CD4-positive, alpha-beta T cell treated with Interleukin-10 for 1 hour (primary cell): ENCODE measurements at places on chromosomes 5 and 9.

DNA sequence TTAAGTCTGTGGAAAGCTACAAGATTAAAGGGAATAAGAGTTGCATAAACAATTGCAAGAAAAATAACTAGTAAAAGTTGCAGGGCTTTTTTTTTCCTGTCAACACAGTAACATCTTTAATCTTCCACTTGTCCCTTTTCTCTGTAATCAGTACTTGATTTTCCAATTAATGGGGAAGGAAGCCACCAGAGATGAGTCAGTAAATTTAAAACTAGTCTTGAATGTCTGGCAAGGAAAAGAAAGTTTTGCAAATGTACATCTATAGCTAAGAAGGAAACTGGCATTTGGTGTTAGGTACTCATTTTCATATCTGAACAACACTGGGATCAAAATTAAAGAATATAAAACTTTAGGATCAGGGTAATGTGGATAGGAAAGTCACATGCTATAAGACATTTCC, 17.1 kb downstream of the DAP start:
- DNase-seq = no peak

GRCh38 chr5:134592141-134592746, 40.4 kb downstream of the SAR1B start:
- DNase-seq = no peak

- DNase-seq = no peak
Observed at GRCh38 chr5:31942546-31942945, 231.6 kb downstream of the GOLPH3 start.

- no peak for DNase-seq
Observed at GRCh38 chr5:7533941-7534340, 138.0 kb downstream of the ADCY2 start.

- no peak for DNase-seq
Observed at GRCh38 chr9:87063871-87064270, 116.6 kb upstream of the GAS1 start.

- DNase-seq = no peak
Observed at GRCh38 chr9:22683700-22684075, 237.1 kb downstream of the DMRTA1 start.

- no peak for DNase-seq
Observed at GRCh38 chr9:83247732-83248131, 184.8 kb upstream of the RASEF start.

DNA sequence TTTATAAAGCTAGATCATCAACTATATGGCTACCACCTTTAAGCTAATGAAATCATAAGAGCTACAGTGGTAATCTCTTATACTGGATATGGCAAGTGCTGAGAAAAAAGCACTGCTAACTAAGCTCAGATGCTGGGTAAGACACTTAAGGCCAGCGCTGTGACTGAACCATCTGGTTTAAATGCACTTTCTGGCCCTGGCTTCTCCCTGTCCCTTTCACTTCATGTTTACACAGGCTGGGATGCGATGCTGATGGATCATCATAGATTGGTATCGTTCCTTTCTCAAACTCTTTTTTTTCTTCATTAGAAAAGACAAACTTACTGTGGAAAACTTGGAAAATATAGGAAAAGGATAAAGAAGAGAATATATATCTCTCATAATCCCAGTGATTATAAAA, 52.3 kb downstream of the KIF24 start:
- DNase-seq = no peak

- DNase-seq = no peak
Observed at GRCh38 chr9:131817073-131817472, 77.2 kb upstream of the RAPGEF1 start.

GRCh38 chr9:12878351-12878978, 103.6 kb downstream of the LURAP1L start:
- DNase-seq = no peak

- no peak for DNase-seq
Observed at GRCh38 chr5:74063821-74064220, 437.8 kb downstream of the ARHGEF28 start.

GRCh38 chr5:42974536-42974935, 65.6 kb downstream of the ANXA2R start:
- no peak for DNase-seq

DNA sequence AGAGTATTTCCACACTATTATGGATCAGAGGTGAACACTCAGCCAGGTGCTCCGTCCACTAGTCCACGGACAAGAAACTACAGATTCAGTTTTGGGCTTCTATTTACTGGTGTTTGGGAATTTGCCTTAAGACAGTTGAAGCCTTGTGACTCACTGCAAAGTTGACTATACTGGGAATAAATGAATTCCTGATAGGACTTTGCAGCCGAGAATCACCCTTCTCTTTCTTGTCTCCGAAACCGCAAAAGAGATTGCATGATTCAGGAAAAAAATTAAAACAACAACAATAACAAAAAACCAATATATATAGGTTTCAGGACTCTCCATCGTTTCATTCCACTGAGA, 716 bp downstream of the TMEM171 start:
- no peak for DNase-seq

GRCh38 chr5:98927242-98927988, 1.4 kb downstream of the CHD1 start:
- peak; percentile 85 for DNase-seq

- DNase-seq = no peak
Observed at GRCh38 chr5:74334762-74335384, 305.7 kb downstream of the ENC1 start.

GRCh38 chr9:78575081-78575480, 278.2 kb downstream of the PSAT1 start:
- DNase-seq = no peak

- no peak for DNase-seq
Observed at GRCh38 chr9:96350866-96351265, 32.6 kb downstream of the SLC35D2 start.

GRCh38 chr5:78557601-78558000, 91.0 kb downstream of the LHFPL2 start:
- DNase-seq = no peak

- DNase-seq = no peak
Observed at GRCh38 chr9:96437454-96437853, 12.5 kb upstream of the HABP4 start.

DNA sequence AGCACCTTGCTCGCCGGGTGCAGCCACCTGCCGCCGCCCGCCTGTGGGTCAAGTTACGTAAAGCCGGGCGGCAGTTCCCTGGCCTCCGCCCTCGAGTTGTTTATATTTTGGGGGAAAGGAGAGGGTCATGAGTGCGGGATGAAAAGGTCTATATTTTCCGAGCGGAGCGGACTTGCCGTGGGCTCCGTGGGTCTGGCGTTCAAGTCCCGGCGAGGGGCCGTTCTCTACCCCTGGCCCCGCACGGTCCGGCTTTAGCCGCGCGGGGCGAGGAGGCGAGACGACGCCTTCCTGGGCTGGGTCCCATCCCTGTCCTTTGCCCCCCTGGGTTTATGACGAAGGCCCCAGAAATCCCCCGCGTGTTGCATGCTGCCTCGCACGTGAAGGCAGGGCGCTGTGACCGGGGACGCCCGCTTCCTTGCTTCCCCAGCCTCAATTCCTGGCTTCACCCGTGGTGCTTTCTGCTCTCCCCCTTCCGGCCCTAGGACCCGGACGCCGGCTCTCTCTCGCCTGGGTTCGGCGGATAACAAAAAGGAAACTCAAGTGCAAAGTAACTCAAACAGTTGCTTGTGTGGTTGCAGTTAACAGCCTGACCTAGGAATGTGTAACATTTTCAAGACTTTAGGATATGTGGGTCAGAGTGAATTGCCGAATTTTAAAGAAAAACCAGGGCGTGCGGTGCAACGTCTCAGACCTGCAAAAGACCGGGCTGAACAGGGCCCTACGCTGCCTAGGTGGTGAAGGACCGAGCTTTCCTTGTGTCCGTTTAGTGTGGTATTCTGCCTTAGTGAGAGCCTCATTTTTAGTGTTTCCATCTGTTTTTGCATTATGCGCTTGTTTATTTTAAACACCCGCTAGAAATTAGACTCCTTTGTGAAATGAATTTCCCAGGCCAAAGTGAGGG, 810 bp downstream of the VPS13A start:
- peak; percentile 62 for DNase-seq

DNA sequence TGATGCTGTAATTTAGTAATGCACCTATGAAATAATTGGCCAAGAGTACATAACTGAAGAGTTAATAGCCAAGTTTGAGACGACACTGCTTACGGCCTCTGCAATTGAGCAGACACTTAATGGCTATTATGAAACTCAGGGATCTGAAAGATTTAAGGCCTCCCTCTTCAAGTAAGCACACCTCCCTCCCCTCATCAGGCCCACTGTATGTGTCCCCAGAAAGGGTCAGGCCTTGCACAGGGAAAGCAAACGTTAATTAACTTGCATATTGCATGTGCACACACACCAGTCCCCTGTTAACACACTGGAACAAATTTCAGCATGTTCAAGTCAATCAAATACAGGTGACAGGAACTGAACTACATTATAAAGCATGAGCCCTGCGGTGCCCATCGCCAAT, 163.6 kb downstream of the SPOCK1 start:
- no peak for DNase-seq

- DNase-seq = no peak
Observed at GRCh38 chr9:94937214-94937903, 210.9 kb downstream of the AOPEP start.
